Chondrocyte (in vitro differentiated cells): ENCODE measurements at places on chromosomes 12 and 14. TPM values are rescaled to one million over a fixed set of nuclear protein-coding genes. Genes with fewer than 3 reads are reported as not detected.

GRCh38 chr12:6307529-6307928 is 3.0 kb upstream of the PLEKHG6 start:
- H3K36me3 ChIP-seq, result no peaks in the 10 kb centered on the region
- H3K27me3 ChIP-seq, result peaks cover 5% of the 10 kb centered on the region
- DNase-seq, result peak; percentile 52
- no peak overlapping the region for H3K27ac ChIP-seq
- peaks cover 2% of the 10 kb centered on the region for H3K4me1 ChIP-seq
- H3K4me3 ChIP-seq, result no peak overlapping the region

DNA sequence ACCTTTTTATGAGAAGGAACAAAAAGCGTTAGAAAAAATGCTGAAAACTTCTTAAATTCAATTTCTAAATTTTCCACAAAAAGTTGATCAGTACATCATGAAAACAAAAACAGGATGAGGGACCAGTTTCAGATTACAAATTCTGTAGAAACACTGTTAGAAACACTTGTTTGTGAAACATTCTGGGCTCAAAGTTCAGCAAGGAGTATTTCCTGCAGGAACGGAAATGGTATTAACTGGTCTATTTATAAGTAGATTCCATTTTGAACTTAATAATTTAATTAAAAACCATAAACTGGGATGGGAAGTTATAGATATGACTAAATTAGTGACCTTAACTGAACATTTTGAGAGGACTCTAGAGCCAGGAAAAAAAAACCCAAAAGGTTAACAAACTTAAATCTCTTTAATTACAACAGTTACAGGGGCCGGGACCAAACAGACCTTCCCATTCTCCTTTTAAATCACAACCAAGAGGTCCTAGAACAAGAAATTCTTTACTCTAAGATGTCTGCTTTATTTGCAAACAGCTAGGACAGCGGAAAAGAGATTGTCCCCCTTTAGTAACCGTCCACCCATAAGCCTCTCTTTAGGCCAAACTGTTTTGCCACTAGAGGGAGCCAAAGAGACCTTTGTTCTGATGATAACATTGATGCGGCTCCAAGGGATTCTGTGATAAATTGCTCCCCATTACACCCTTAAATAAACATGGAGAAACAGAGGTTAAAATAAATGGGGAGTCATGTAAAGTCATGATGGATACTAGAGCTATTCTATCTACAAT is 69.0 kb upstream of the RERGL start:
- no peak overlapping the region for H3K4me3 ChIP-seq
- H3K27ac ChIP-seq, result no peak overlapping the region
- no peaks in the 10 kb centered on the region for H3K4me1 ChIP-seq
- no peaks in the 10 kb centered on the region for H3K27me3 ChIP-seq
- DNase-seq, result no peak

DNA sequence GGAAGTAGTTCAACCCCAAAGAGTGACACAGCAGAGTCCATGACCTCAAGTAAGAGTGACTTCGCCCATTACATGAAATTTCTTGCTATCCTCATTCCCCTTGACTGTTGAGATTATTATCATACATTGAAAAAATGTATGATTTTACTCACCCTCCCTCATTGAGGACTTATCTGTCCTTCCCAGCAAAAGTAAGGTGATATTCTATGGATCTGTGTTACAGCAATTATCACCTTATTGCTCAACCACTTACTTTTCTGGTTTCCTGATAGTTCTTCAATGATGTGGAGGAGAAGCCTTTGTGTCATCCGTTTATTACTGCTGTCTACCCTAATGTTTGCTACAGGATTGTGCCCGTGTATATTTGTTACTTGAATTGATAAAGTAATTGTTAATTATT is 306.2 kb downstream of the TRHDE start:
- H3K4me1 ChIP-seq, result peaks cover 2% of the 10 kb centered on the region
- H3K27ac ChIP-seq, result no peak overlapping the region
- no peak overlapping the region for H3K4me3 ChIP-seq
- no peaks in the 10 kb centered on the region for H3K27me3 ChIP-seq

DNA sequence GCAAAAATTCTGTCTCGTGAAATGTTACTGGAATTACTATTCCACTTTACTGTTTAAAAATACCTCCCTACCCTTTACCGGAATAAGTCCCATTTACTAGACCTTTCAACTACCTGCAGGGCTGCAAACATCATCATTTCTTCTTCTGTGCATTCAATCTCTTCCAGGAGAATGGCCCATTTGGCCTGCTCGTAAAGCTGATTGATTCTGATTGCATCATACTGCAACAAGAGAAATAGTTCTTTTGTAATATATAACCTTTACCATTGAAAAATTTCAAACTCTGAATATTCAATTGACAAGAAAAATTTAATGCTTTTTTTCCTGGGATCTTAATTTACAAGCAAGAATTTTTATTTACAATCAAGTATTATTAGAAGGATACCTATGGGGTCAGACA is 72.4 kb downstream of the FERMT2 start:
- H3K4me3 ChIP-seq, result no peak overlapping the region
- H3K27me3 ChIP-seq, result no peaks in the 10 kb centered on the region
- DNase-seq, result no peak
- peaks cover 52% of the 10 kb centered on the region for H3K36me3 ChIP-seq
- H3K27ac ChIP-seq, result peak overlapping the region; percentile 92

DNA sequence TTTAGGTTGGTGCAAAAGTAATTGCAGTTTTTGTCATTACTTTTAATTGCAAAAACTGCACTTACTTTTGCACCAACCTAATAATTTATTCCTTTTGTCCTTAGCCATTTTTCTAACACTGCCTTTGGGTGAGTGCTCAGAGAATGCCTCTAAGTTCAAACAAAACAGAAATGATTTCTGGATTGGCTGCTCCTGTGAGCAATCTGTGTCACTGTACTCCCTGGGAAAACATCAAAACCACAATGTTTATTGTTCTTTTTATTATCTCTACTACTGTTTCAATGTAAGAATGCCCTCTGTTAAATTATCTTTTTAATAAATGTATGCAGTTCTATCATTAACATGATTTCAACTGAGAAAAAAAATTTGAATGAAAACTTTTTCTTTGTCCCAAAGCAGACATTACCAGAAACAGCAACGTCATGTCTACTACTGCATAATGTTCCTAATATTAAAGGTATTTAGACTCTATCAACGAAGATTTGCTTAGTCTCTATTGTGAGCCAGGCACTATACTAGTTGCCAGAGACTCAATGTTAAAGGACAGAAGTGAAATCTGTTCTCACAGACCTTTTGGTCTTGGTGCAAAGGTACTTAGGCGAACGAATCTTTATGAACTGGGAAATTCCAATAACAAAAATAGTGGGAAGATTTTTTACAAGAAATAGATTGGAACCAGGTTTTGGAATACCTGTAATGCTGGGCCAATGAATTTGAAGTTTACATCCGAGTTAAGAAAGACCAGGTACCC is 6.2 kb downstream of the SLC41A2 start:
- peaks cover 49% of the 10 kb centered on the region for H3K4me1 ChIP-seq
- H3K36me3 ChIP-seq, result peaks cover 3% of the 10 kb centered on the region
- no peak overlapping the region for H3K27ac ChIP-seq

- no peaks in the 10 kb centered on the region for H3K27me3 ChIP-seq
- DNase-seq, result no peak
- no peak overlapping the region for H3K4me3 ChIP-seq
- peak overlapping the region; percentile 78 for H3K27ac ChIP-seq
- H3K36me3 ChIP-seq, result no peaks in the 10 kb centered on the region
- peaks cover 67% of the 10 kb centered on the region for H3K4me1 ChIP-seq
These were observed 198.3 kb upstream of the AMIGO2 start for GRCh38 chr12:47277972-47278448.

GRCh38 chr14:52735921-52736489 is 6.0 kb downstream of the STYX start:
- peak overlapping the region; percentile 15 for H3K27ac ChIP-seq
- H3K4me3 ChIP-seq, result no peak overlapping the region
- peaks cover 6% of the 10 kb centered on the region for H3K36me3 ChIP-seq

- peaks cover 37% of the 10 kb centered on the region for H3K4me1 ChIP-seq
- no peaks in the 10 kb centered on the region for H3K36me3 ChIP-seq
- DNase-seq, result no peak
- peak overlapping the region; percentile 27 for H3K27ac ChIP-seq
- H3K4me3 ChIP-seq, result peak overlapping the region; percentile 71
These were observed 1.6 kb downstream of the ACVR1B start for GRCh38 chr12:51953089-51953488.

DNA sequence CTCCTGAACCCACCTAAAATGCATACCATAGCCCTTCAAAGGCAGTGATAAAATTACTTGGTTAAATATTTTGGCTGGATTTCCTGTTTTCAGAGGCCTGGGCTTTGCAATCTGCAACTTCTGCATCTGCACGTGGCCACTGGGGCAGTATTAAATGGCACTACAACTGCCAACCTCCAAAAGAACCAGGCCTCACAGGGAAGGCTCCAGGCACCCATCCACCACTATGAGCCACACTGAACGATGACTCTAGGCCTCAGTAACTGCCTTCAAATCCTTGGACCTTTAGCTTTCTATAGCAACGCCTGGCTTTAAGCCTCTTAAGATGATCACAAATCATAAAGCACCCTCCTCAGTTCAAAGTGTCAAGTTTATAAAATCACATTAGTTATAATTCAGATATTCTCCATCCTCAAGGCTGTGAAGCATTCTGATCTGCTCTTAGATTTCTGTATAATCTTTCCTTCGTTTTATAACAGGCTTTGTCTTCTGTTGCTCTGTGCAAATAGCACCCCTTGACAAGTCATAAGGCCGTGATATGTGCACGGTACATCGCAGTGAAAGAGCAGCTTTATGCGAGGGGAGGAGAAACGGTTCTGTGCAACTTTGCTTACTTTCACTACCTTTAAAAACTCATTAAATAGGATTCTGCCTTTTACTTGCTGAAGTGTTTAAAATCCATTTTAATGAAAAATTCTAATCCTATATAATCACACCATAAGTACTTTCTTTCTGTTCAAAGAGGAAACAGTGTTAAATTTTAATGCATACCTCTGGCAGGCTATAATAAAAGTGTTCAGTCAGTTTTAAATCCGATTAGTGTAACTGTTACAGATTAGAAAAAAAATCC is 196.4 kb upstream of the G2E3 start:
- no peak for DNase-seq
- H3K36me3 ChIP-seq, result no peaks in the 10 kb centered on the region
- no peak overlapping the region for H3K27ac ChIP-seq
- no peaks in the 10 kb centered on the region for H3K4me1 ChIP-seq
- H3K4me3 ChIP-seq, result no peak overlapping the region

Gene SRRM4
- total RNA-seq, result not detected in 3 replicates

Gene KCNK13
- total RNA-seq, result not detected in 3 replicates

Gene LPAR5
- total RNA-seq, result 0.41 to 0.57 TPM (median 0.48 TPM) in 3 replicates
